Activated naive CD8-positive, alpha-beta T cell treated with anti-CD3 and anti-CD28 coated beads for 36 hours (primary cell): ENCODE measurements at places on chromosomes 4 and X.

DNA sequence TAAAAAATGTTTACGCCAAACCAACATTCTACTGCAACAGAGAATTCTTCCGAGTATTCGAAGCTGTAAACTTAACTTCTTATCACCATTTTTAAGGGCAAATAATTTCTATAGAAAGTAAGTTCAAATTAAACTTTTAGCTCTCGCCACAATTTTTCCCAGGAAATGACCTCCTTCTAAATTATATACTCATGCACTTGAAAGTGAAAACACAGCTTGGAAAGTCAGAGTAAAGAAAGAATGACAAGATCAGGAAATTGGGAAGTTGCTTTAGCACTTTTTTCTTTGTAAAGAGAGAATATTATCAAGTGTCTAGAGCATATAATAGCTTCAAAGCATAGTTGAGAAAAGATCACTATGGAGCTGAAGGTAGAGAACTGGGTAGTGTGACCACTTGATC lies 1.2 kb downstream of the CYBB start:
- no peak for DNase-seq

DNA sequence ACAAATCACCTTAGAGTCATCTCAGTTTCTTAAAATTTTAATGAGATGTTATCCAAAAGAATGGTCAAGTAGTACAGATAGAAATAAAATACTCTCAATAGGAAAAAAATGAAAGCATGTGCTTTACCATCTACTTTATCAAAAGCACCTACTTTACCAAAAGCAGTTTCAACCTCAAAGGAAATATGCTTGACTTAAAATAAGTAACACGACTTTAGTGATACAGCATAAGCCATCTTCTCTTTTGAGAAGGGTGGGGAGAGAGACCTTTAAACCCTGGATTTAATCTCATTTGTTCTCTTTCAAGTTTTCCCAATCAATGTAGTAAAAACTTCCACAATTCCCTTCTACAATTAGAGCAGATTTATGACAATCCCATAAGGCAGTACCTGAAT lies 26.5 kb downstream of the OTUD4 start:
- no peak for DNase-seq

GRCh38 chr4:137819964-137820383 lies 287.7 kb upstream of the PCDH18 start:
- DNase-seq: no peak

DNA sequence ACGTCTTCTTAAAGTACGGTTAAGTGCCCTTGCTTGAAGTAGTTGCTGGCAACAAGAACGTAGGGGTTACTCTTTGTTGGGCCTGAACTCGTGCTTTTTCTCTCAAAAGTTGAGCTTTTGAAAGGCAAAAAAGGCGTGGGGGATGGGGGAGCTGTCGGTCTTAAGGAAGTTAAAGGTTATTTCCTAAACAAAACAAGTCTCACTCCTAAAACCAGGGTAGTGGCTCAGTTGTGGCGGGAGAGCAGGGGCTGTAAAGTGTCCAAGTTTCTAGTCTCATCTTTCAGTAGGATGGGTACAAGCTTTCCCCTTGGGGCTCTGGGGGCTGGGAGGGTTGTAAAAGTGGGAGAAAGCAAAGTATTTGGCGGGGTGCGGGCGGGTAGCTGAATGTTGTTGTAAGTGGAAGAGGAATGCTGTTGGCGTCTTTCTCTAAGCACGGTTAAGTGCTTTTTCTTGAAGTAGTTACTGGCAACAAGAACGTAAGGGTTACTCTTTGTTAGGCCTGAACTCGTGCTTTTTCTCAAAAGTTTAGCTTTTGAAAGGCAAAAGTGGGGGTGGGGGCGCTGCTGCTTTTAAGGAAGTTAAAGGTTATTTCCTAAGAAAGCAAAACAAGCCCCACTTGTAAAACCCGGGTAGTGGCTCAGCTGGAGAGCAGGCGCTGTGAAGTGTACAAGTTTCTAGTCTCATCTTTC lies 904 bp upstream of the WDR1 start:
- peak; percentile 42 for DNase-seq

GRCh38 chr4:126715067-126715466 lies 917.7 kb upstream of the INTU start:
- no peak for DNase-seq

GRCh38 chr4:99860521-99860920 lies 33.7 kb downstream of the LAMTOR3 start:
- no peak for DNase-seq

GRCh38 chr4:15809466-15809865 lies 31.3 kb downstream of the CD38 start:
- DNase-seq: no peak

DNA sequence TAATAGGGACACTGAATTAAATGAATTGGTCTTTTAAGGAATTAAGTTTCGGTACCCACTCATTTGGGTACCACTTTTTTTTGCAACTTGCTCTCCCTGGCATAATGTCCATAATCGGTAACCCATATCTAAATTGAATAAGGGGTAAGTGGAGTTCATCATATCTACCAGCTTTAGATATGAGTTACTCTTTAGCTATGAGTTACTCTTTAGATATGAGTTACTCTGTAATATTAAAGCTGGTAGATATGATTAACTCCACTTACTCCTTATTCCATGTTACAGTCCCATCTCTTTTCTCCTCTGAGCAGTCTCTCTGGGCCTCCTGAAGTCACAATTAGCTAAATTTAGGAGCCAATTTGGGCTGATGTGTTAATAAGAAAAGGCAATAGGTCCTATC lies 85.7 kb downstream of the TEX13C start:
- DNase-seq: no peak

GRCh38 chrX:136453114-136453513 lies 34.6 kb upstream of the BRS3 start:
- DNase-seq: no peak

- DNase-seq: no peak
These were observed 975.9 kb downstream of the STIM2 start for GRCh38 chr4:27836523-27836922.

DNA sequence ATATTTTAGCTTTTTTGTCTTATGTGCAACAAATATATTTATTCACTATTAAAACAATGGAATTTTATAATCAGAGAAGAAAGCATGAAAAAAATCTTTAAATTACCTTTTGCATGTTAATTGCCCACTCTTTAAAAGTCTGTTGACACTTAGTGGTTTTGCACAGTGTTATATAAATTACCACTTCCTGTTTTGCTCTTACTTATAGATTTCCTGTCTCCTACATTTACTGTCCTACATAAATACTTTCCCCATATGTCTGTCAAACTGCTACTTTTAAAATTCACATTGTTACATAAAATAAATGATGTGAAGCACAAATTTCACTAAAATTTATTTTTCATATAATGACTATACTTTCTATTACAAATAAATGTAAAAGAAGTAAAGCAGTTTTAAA lies 161.1 kb upstream of the NDST4 start:
- no peak for DNase-seq

DNA sequence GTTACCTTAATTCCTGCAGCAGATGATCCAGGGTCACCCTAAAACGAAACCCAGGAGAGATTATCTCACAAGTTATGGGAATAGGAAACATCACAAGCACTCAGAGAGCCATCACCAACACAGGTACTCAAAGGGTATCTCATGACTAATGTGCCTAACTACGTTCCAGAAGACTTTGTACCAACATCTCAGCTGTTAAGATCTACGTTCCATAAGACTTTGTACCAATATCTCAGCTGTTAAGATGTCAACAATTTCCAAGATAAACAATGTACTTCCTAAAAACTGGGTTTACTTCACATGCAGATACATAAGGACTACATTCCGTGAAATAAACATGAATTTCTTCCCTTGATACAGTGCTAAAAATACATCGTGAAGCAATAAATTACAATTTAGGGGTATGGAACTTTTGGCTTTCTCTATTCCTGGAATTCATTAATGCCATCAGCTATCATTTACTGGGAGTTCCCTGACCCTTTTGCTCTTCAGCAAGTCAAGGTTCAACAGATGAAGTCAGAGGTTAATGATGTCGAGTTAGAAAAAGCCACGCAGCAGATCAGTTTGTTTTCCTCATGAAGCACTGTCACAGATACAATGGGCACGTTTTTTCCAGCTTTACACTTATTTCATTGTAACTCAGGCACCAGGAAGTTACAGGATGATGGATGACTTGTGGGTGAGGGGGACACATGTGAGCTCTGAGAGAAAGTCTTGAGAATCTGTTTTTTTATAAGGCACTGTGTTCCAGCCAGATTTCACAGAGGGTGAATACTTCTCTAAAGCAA lies 127.0 kb upstream of the ETNPPL start:
- DNase-seq: no peak
